DMS153 (cell line): ENCODE measurements at places on chromosomes 13 and 19.

- no peak for DNase-seq
Observed at GRCh38 chr19:32336259-32337083, 8.9 kb upstream of the ZNF507 start.

- no peak for DNase-seq
Observed at GRCh38 chr13:26485786-26486185, 71.7 kb upstream of the WASF3 start.

DNA sequence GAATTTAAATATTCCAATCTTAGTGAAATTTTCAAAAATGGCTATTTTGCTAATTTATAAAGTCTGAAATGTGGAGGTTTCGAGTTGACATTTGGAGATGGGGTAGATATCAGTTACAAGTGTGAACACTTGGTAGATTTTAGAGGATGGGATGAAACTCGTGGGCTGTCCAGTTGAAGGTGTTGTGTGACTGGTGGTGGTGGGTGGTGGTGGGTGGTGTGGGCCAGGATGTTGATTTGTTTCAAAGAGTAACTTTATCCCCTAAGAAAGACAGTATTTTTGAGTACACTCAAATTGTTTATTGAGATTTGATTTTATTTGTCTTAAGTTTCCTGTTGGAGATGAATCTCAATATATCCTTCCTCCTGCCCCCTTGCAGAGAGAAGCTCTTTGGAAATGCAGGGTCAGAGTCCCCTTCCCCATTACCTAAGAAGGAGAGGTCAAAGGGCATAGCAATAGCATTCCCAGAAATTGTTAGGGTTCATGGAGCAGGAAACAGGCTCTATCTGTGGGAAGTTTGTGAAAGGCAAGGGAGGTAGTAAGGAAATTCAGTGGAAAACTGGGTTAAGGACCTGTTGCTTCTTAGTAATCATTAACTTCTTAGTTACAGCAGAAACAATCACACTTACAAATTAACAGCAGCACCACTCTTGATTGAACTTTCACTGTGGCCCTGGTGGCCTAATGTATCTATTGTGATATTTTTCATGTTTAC is 133.6 kb upstream of the RNF113B start:
- DNase-seq, result no peak

GRCh38 chr19:23983406-23983805 is 68.7 kb downstream of the ZNF726 start:
- no peak for DNase-seq

DNA sequence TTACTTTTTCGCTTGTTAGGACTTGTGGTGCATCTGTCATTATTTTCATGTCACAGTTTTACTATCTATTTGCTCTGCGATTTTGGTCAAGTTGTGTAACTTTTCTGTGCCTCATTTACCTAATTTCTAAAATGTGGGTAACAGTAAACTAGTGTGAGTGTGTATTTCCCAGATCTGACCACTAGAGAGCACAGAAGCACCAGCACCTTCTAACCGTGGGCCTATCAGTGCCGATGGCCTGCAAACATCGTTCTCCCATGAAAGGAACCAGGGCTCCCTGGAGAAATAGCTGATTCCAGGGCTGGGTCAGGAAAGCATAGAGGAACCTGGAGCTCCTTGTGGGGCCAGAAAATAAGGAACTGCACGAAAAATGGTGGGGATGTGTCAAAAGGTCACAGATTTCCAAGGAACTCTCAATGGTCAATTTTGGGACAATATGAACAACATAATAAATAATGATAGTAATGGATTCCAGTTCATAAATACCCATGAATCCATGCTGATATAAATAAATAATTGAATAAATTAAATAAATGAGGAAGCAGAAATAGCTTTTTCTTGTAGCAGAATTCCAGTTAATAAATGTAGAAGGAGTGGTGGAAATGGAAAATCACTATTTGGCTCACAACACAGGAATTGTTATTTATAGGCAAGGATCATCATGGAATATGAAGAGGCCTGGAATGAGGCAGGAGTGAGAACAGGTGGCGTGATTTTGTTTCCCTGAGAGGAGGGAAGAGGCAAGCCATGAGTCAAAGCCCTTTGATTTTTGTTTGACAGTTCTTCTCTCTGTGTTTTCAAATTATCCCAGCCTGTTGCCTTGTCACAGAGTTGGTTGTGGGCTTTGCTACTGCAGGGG is 31.1 kb downstream of the CEACAM8 start:
- DNase-seq, result no peak

GRCh38 chr19:2089001-2089711 is 7.0 kb downstream of the MOB3A start:
- DNase-seq, result no peak

- peak; percentile 59 for DNase-seq
Observed at GRCh38 chr19:6073858-6074708, 36.2 kb downstream of the RFX2 start.

GRCh38 chr19:44752123-44752815 is 3.8 kb downstream of the BCL3 start:
- DNase-seq, result no peak

GRCh38 chr19:17795495-17795856 is 538 bp downstream of the B3GNT3 start:
- no peak for DNase-seq

- no peak for DNase-seq
Observed at GRCh38 chr13:43905435-43906031, 25.8 kb downstream of the LACC1 start.

- DNase-seq, result no peak
Observed at GRCh38 chr13:33372251-33372919, 86.8 kb upstream of the STARD13 start.

GRCh38 chr13:113485545-113485944 is 5.0 kb downstream of the DCUN1D2 start:
- no peak for DNase-seq

DNA sequence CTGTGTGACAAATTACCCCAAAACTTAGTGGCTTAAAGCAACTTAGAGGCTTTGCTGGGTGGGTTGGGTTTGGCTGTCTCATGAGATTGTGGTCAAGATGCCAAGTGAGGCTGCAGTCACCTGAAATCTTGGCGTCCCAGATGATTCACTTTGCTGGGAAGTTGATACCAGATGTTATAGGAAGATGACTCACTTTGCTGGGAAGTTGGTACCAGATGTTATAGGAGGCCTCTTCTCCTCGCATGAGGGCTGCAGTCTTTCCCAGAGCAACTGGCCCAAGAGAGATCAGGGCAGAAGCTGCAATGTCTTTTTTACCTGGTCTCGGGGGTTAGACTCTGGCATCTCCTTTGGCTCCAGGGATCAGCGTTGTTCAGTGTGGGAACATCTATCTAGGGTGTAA is 16.8 kb downstream of the TEX29 start:
- DNase-seq, result no peak

GRCh38 chr13:20131057-20131832 is 29.6 kb downstream of the GJA3 start:
- DNase-seq, result no peak

- DNase-seq, result peak; percentile 69
Observed at GRCh38 chr19:55580628-55581144, at the start of gene ZNF579. ZNF579 (minus strand) TSS chr19:55580848; CDS start chr19:55579639, 1,209 bp downstream.

DNA sequence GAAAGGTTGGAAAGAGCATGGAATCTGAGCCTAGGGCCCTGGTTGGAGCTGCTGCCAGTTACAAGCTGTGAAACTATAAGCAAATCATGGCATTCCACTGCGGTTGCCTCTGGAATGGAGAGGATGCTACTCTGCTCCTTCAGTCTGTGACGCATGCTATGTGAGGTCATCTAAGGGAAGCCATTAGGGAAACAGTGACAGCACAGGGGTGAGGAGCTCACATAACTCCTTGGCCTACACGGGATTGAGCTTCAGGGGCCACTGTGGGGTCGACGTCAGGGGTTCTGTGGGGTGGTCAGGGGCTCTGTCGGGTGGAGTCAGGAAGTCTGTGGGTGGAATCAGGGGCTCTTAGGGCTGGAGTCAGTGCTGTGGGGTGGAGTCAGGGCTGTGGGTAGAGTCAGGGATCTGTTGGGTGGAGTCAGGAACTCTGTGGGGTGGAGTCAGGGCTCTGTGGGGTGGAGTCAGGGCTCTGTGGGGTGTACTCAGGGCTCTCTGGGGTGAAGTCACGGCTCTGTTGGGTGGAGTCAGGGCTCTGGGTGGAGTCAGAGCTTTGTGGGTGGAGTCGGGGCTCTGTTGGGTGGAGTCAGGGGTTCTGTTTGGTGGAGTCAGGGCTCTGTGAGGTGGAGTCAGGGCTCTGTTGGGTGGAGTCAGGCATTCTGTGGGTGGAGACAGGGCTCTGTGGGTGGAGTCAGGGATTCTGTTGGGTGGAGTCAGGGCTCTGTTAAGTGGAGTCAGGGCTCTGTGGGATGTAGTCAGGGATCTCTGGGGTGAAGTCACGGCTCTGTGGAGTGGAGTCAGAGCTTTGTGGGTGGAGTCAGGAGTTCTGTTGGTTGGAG is 35.8 kb upstream of the MEDAG start:
- DNase-seq, result no peak

DNA sequence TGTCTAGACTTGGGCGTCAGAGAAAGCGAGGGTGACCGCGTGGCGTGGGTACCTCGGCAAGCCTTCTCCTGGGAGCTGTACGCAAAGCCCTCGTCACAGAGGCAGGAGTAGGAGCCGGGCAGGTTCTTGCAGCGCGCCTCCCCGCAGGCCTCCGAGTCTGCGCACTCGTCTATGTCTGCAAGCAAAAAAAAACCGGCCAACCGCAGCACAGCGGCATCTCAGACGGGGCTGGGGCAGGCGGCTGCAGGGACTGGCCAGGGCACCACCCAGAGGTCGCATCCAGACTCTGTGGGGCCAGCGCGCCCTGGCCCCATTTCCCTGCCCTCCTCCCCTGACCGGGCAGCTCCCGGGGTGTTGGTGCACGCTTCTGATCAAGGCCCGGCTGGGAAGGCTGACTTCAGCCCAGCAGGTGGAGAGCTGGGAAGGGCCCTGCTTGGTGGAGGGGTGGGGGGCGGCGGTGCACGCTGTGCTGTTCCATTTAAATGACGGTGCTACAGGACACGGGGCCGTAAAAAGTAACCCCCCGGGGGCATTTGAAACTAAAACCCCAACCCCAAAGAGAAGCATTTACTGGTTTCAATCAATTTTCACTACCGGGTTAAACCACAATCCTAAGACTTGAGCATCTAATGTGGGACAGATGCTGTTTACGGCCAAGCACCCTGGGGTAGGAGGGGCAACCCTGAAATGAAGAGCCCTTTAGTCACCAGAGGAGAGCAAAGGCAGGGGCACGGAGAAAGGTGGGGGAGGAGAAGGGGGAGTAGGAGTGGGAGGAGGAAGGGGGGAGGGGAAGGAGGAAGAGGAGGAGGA is 28.2 kb downstream of the GAS6 start:
- peak; percentile 48 for DNase-seq

DNA sequence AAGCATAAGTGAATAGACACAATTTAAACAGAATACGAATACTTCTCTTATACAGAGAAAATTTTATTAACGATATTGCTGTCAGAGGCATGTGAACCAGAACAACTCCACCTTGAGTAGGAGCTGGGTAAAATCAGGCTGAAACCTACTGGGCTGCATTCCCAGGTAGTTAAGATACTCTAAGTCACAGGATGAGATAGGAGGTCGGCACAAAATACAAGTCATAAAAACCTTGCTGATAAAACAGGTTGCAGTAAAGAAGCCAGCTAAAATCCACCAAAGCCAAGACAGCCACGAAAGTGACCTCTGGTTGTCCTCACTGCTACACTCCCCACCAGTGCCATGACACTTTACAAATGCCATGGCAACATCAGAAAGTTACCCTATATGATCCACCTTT is 49.2 kb upstream of the TRPC4 start:
- DNase-seq, result no peak

- DNase-seq, result no peak
Observed at GRCh38 chr13:67090856-67091255, 139.3 kb downstream of the PCDH9 start.

GRCh38 chr19:46017874-46018675 is 4.8 kb downstream of the PGLYRP1 start:
- no peak for DNase-seq
